Naive thymus-derived CD4-positive, alpha-beta T cell (primary cell): ENCODE measurements at places on chromosomes 3 and 15.

DNA sequence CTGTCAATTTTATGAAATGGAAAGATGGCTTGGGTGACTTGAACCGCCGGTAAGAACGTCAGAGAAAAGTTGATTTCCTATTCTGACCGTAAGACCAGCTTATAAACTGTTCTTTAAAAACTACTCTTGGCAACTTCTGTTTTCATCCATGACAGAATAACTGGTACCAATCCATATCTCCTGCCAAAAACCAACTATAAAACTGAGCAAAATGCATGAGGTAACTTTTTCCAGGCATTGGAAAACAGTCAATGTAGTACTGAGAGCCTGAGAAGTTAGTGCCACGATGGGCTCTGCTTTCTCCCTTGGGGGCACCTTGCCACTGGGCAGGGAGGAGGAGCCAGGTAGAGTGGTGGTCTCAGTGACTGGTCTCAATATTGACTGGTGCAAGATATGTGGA lies 615.2 kb upstream of the TBL1XR1 start:
- DNase-seq: no peak

DNA sequence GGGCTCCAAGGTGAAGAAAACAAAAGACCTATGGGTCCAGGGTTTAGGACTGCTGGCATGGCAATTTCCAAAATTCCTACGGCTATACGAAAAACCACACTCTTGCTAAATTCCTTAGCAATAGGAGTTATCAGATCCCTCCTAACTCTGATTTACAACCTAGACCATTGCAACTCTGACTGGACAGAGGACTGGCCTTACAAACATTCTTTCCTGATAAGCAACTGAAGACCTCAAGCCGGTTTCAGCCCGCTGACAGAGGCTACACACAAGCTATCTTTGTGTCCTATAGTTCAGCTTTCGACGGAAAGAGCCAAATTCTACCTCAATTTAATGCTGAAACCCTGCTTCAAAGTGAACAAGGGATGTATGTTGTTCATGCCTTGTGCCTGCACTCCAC lies 38.3 kb upstream of the AGBL1 start:
- no peak for DNase-seq

- DNase-seq: no peak
Measured at GRCh38 chr3:178420033-178420432, 116.2 kb upstream of the KCNMB2 start.

- peak; percentile 57 for DNase-seq
Measured at GRCh38 chr3:149120051-149120972, 9.1 kb upstream of the HPS3 start.

- DNase-seq: no peak
Measured at GRCh38 chr15:75776065-75776423, 63.4 kb upstream of the CSPG4 start.

GRCh38 chr15:37080261-37080921 lies 20.0 kb downstream of the MEIS2 start:
- no peak for DNase-seq

DNA sequence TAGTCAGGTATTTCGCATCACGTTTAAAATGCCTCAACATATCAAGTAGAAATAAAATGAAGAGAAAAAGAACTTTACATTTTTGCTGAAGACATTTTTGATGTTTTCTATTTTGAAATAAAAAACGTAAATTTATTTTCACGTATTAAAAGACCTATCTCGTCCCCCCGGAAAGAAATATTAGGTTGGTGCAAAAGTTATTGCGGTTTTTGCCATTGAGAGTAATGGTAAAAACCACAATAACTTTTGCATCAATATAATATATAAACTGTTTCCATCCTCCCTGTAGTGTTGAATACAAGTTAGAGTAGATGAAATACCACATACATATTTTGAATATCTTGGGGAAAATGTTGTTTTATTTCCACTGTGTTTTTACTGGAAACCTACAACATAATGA lies 11.2 kb upstream of the ANO10 start:
- DNase-seq: no peak

DNA sequence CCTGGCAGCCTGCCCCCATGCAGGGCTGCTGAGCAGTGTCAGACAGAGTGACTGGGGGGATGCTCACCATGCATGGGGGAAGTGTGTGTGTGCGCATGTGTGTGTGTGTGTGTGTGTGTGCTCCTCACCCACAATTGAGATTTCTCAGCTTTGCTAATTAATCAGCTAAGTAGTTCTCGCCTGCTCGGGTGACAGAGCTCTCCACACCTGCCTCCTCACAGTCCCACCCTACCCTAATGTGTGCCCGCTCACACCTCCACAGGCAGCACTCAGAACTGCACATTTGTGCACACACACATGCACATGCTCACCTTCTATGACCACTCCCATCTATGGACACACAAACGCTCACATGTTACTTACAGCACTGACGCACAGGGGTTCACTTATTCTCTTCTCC lies 37.3 kb downstream of the CACNA2D2 start:
- no peak for DNase-seq

- DNase-seq: no peak
Measured at GRCh38 chr3:123632161-123632655, 47.4 kb upstream of the HACD2 start.

- no peak for DNase-seq
Measured at GRCh38 chr3:158640646-158641045, 3.7 kb upstream of the GFM1 start.

DNA sequence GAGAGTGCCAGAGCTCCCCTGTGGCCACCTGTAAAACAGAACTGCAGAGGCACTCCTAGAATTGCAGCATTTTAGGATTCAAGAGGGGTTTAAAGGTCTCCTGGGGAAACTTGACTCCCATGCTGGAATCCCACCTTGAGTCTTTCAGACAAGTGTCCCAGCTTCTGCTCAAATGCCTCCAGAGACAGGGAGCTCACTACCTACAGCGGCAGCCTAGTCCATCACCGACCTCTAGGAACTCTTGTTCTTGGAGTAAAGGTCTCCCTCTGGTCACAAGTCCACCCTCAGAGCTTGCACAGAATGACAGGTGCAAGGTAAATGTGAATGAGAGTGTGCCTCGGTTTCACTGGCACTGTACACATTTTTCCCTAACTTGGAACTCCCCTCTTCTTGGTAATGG lies 72.0 kb downstream of the NUP210 start:
- DNase-seq: no peak

- DNase-seq: no peak
Measured at GRCh38 chr3:117565777-117566176, 856.2 kb downstream of the TUSC7 start.

- DNase-seq: no peak
Measured at GRCh38 chr15:65099336-65099735, 15.7 kb downstream of the UBAP1L start.

- no peak for DNase-seq
Measured at GRCh38 chr15:79967298-79968182, 3.5 kb downstream of the BCL2A1 start.

DNA sequence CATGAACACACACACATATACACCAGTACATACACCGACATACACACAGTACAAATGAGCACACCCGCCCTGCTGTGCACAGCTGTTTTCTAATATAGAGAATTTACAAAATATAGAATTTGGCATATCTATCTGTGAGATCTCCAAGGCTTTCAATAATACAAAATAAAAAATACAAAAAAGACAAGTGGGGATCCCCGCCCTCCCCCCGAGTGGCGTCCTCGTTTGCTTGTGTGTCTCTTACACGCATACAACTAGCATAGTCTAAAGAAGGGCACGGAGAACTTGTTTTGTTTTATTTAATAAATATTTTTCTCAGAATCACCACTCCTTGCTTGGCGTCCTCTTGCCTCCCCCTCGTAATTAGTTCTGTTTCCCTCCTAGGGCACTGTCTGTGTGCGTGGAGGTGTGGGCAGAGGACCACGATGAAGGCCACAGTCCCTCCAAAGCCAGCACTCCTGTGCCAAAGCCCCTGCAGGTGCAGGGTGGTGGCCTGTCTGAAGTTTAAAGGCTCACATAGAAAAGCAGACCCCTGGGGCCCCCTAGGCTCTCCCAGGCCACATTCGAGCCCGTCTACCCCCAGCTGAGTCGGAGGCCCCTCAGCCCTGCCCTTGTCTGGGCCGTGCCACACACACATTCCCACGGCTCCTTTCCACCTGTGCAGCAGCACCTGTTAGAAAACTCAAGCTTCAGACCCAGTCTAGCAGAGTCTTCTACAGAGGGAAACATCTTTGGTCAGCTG lies 82.1 kb downstream of the SEC22A start:
- DNase-seq: no peak

DNA sequence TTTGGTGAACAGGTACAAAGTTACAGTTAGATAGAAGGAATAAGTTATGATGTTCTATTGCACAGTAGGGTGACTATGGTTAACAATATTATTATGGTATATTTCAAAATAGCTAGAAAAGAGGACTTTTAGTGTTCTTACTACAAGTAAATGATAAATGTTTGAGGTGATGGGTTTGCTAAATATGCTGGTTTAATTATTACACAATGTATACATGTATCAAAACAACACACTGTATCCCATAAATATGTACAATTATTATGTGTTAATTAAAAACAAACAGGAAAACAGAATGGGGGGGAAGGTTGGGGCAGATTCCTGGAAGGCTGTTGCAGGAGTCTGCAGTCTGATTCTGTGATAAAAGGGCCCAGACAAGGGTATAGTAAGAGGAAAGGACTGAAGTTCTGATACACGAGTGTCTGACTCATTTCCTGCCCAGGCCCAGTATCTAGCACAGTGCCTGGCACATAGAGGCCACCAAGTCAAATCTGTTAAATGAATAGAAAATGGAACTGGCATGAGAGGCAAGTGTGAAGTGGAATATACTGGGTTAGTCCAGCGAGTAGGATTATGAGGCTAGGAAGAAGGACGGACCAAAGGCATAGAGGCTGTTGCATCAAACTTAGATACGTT lies 7.2 kb upstream of the ENTPD3 start:
- no peak for DNase-seq

DNA sequence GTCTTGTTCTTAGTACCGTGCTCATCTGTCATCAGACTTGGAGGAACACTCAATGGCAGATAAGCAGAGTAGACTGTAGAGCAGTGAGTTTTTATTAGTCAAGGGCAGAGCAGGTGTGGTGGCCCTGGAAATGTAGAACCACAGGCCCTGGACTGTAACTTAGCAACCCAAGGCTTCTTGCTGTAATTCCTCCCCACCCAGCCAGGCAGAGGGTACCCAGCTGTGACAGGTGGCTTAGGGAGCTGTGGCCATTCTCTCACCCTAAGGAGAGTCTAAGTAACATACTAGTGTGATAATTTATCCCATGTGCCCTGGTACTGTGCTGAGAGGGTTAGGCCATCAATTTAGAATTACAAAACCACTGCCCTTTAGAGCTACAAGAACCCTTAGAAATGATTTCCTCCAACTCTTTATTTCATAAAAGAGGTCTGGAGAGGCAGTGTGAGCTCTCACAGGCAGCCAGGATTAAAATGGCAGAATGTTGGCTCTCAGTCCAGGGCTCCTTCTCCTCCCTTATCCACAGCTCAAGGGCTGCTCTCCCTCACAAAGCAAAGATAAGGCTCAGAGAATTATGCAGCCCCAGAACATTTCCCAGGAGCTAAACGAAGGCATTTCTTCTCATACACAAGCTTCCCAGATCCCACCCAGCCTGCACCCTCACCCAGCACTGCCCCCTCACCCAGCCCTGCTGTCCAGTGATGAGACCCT lies 3.0 kb downstream of the POMGNT2 start:
- DNase-seq: no peak

DNA sequence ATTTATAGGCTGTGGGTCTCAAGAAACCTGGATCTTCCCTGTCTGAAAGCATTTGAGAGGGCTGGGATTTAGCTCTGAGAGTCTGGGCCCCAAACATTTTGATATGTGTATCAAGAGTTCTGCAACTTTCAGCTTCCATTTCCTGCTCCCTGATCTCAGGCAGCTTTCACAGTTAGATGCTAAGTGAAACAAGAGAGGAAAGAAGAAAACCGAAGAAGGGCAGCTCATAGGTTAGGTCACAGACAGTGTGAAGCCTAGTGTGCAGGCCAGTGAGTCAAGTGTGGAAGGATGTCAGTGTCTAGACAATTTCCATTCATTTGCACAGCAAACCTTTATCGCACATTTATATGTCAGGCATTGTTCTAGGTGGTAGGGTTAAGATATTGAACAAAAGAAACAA lies 173.6 kb upstream of the PROK2 start:
- DNase-seq: no peak

DNA sequence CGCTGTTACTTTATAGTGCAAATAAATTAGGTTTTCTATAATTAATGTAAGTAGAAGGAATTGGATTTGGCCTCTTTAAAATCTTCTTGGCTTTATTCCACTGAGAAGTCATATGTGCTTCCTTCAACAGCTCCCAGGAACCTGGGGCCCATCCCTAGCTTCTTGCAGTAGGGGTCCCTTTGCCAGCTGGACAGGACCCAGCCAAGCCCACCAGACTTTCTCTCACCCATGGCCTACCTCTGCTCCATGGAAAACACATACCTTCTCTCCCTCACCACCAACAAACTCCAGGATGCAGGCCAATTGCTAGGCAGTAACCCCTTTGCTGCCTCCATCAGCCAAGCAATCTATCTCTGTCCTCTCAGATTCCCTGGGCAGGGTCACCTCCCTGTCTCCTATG lies 84.0 kb downstream of the RSL24D1 start:
- DNase-seq: no peak

- DNase-seq: no peak
Measured at GRCh38 chr15:27845535-27846369, 253.4 kb downstream of the OCA2 start.

DNA sequence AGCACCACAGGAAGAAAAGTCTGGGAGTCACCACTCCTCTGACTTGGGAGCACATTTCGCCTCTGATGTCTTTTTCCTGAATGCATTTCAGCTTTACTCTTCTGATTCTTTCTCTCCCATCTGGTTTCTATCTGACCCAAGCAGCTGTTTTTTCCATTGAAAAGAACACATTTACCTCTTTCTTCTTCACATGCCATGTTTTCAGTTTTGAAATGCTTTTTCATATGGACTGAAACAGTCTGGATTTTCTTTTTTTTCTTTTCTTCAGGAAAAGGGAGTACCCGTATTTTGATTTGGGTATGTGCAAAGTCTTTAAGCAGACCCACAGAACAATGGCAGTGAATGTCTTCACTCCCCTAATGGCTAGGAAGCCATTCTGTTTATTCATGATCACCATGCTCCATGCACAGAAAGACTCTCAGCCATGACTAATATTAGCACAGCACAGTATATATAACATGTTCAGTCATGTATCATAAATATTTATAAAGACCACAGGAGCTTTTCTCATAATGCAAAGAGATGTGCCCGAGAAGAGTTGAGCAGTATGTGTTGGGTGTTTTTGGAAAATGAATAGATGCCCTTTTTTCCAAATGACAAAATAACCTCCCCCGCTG lies 82.7 kb upstream of the LRIG1 start:
- DNase-seq: no peak
